ENCODE measurements at places on chromosomes 11 and 22. TPM values are rescaled to one million over a fixed set of nuclear protein-coding genes. Genes with fewer than 3 reads are reported as not detected.

DNA sequence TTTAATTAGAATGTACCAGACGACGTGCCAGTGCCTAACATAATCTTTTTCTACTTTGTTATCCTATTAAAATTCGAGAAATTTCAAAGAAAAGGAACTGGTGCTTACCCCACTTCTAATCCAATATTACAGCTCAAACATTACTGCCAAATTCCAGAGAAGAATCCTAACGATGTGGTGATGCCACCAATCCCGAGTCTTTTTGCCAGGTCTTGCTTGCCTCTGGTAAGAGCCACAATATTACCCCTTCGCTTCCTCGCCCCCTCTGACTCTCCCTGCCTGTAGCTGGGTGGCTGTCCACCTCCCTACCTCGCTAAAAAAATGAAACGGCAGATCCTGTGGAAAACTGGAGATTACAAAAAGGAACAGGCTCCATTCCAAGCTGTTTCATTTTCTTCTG is 49.4 kb upstream of the TBCEL start:
- no peak for DNase-seq
- no peak overlapping the region for H3K4me3 ChIP-seq
- no peak overlapping the region for H3K27ac ChIP-seq
- no peaks in the 10 kb centered on the region for H3K4me1 ChIP-seq
- no peaks in the 10 kb centered on the region for H3K27me3 ChIP-seq
- H3K36me3 ChIP-seq, result no peaks in the 10 kb centered on the region

DNA sequence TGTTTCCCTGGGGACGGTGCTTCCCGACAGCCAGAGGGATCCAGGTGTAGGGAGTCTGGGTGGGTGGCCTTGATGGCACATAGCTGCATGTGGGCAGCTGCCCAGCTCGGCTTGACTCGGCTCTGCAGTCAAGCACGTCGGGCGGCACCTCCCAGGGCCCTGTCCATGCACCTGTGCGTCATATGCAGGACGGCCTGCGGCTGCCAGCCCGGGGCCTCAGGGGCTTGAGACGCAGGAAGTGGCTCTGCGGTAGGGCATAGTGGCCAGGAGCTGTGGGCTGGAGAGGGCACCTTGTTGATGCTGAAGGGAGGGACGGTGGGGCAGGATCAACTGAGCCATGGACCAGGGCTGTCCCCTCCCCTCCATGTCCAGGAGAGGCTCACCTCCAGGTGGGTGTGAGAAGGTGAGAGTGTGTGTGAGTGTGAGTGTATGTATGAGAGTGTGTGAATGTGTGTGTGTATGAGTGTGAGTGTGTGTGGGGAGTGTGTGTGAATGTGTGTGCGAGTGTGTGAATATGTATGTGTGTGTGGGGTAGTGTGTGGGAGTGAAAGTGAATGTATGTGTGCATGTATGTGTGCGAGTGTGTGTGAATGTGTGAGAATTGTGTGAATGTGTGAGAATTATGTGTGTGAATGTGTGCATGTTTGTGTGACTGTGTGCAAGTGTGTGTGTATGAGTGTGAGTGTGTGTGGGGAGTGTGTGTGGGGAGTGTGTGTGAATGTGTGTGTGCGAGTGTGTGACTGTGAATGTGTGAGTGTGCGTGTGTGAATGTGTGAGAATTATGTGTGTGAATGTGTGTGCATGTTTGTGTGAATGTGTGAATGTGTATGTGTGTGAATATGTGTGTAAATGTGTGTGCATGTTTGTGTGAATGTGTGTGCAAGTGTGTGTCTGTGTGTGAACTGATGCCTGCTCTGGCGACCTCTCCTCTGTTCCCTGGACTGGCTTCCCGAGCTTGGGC is 5.7 kb upstream of the SUN2 start:
- no peak overlapping the region for H3K4me3 ChIP-seq
- no peaks in the 10 kb centered on the region for H3K27me3 ChIP-seq
- H3K4me1 ChIP-seq, result peaks cover 5% of the 10 kb centered on the region
- DNase-seq, result no peak
- no peaks in the 10 kb centered on the region for H3K36me3 ChIP-seq

GRCh38 chr11:133705074-133705648 is 140.2 kb downstream of the SPATA19 start:
- no peaks in the 10 kb centered on the region for H3K36me3 ChIP-seq
- H3K4me1 ChIP-seq, result no peaks in the 10 kb centered on the region
- no peak overlapping the region for H3K27ac ChIP-seq
- no peak for DNase-seq
- H3K4me3 ChIP-seq, result no peak overlapping the region

Gene H19
- 765 TPM for total RNA-seq

GRCh38 chr11:70951139-70951804 is 301.1 kb downstream of the SHANK2 start:
- no peak for DNase-seq
- H3K4me1 ChIP-seq, result no peaks in the 10 kb centered on the region
- no peaks in the 10 kb centered on the region for H3K27me3 ChIP-seq
- no peak overlapping the region for H3K27ac ChIP-seq
- H3K4me3 ChIP-seq, result no peak overlapping the region
- no peaks in the 10 kb centered on the region for H3K36me3 ChIP-seq

GRCh38 chr11:78074756-78075155 is 4.9 kb downstream of the NDUFC2 start:
- no peaks in the 10 kb centered on the region for H3K27me3 ChIP-seq
- H3K4me3 ChIP-seq, result no peak overlapping the region
- no peak overlapping the region for H3K27ac ChIP-seq
- H3K36me3 ChIP-seq, result no peaks in the 10 kb centered on the region

DNA sequence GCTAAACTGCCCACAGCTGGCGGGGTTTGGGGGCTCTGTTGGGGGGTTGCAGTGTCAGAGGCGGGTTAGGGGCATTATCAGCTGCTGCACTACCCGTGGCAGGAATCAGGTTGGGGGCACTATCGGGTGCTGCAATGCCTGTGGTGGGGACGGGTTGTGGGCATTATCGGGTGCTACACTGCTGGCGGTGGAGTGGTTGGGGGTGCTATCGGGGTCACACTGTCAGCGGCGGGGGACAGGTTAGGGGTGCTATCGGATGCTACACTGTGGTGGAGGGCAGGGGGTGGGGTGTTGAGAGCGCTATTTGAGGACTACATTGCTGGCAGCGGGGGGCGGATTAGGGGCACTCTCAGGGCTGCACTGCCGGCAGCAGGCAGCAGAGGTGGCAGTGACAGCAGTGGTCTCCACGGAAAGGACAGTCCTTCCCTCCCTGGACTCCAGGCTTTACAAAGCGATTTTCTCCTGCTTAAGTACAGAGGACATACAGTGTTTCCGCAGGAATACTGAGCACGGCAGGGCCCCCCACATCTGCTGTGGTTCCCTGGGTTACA is 119.5 kb upstream of the VPREB1 start:
- H3K27me3 ChIP-seq, result no peaks in the 10 kb centered on the region
- no peak overlapping the region for H3K27ac ChIP-seq
- H3K36me3 ChIP-seq, result no peaks in the 10 kb centered on the region

DNA sequence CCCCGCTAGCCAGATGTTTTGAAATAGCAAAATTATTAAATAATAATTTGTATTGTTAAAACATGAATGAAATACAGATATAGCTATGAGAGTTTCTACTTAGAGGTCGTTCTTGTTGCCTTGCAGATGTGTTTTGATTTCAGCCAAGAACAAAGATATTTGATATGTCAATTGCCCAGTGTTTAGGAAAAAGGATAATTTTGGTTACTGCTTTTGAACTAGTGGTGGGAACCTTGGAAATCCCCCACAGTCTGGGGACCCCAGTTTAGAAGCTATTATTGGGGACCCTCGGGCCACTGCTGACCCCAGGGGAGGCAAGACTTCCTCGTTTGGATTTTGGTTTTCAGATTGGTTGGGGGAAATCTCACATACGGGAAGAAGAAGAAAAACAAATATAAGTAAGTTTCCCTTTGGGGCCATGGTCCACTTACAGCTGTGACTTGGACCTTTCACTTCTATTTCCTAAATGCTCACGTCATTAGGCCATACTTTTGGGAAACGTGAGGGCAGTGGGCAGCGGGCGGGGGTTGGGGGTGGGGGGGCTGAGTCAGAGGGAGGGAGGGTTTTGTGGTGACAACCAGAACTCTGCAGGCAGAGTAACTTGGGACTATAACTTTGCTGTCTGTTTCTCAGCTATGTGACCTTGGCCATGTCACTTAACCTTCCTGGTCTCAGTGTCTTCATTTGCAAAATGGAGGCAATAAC is 37.0 kb downstream of the LDLRAD3 start:
- DNase-seq, result no peak
- H3K27ac ChIP-seq, result no peak overlapping the region
- H3K36me3 ChIP-seq, result no peaks in the 10 kb centered on the region
- no peaks in the 10 kb centered on the region for H3K27me3 ChIP-seq

GRCh38 chr22:26210334-26210733 is 41.1 kb downstream of the SEZ6L start:
- H3K27me3 ChIP-seq, result no peaks in the 10 kb centered on the region
- no peak overlapping the region for H3K4me3 ChIP-seq
- DNase-seq, result no peak
- no peaks in the 10 kb centered on the region for H3K36me3 ChIP-seq
- H3K4me1 ChIP-seq, result no peaks in the 10 kb centered on the region

DNA sequence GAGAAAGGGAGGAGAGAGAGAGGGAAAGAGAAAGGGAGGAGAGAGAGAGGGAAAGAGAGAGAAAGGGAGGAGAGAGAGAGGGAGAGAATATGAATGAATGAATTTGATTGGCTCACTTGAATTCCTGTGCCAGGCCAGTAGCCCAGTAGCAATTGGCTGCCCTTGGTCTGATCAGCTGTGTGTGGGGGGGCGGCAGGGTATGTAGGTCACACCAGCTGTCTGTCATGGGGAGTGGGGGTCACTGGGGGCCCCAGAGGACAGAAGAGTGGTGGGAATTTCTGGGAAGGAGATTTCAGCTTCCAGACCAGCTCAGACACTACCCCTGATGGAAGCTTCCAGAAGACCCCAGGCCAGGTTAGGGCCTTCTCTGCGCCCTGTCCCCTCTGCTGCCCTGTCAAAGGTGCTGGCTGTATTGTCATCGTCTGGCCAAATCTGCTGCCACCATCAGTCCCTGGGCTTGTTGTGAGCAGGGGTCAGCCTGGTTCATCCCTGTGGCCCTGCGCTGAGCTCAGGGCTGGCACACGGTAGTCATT is 21.1 kb downstream of the MPPED1 start:
- H3K27me3 ChIP-seq, result no peaks in the 10 kb centered on the region
- H3K36me3 ChIP-seq, result no peaks in the 10 kb centered on the region
- H3K4me3 ChIP-seq, result no peak overlapping the region

DNA sequence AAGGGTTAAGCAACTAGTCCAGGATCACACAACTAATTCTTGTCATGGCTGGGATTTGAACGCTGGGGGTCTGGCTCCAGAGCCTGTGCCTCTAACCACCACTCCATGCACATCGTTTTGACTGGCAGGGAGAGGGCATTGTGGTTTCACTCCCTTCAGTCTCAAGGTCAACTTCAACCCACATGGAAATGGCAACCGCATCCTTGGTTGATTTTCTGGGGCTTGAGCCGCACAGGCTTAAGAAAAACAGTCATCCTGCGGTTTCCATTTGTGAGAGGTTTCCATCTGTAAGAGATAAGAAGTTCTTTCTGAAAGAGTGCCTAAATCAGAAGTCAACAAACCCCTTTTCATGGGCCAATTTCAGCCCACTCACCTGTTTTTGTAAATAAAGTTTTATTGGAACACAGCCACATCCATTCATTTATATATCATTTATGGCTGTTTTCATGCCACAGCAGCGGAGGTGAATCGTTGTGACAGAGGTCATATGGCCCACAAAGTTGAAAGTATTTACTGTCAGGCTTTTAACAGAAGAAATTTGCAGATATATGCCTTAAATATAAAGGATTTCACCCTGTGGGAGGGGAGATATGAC is 65.7 kb downstream of the SGSM1 start:
- no peak for DNase-seq
- H3K4me1 ChIP-seq, result no peaks in the 10 kb centered on the region
- H3K36me3 ChIP-seq, result no peaks in the 10 kb centered on the region

GRCh38 chr11:84817998-84818397 is 809.1 kb downstream of the DLG2 start:
- no peak overlapping the region for H3K27ac ChIP-seq
- no peak for DNase-seq
- H3K36me3 ChIP-seq, result no peaks in the 10 kb centered on the region

DNA sequence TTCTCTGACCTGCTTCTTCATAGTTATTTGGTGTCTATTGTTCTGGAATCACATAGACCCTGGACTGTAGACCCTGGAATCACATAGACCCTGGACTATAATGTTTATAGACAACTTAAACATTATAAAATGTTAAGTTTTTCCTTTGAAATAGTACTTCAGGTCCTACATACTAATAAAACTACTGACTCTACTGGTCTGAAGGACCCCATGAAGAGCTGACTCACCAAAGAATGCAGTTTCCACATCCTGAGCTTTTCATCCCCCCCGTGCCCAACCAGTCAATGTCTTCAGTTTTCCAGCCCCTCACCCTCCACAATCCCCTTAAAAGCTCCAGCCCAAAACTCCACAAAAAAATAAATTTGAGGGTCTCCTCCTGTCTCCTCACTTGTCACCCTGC is 6.6 kb upstream of the PLEKHA7 start:
- no peaks in the 10 kb centered on the region for H3K36me3 ChIP-seq
- DNase-seq, result no peak
- no peak overlapping the region for H3K27ac ChIP-seq
- no peak overlapping the region for H3K4me3 ChIP-seq
- H3K4me1 ChIP-seq, result no peaks in the 10 kb centered on the region

DNA sequence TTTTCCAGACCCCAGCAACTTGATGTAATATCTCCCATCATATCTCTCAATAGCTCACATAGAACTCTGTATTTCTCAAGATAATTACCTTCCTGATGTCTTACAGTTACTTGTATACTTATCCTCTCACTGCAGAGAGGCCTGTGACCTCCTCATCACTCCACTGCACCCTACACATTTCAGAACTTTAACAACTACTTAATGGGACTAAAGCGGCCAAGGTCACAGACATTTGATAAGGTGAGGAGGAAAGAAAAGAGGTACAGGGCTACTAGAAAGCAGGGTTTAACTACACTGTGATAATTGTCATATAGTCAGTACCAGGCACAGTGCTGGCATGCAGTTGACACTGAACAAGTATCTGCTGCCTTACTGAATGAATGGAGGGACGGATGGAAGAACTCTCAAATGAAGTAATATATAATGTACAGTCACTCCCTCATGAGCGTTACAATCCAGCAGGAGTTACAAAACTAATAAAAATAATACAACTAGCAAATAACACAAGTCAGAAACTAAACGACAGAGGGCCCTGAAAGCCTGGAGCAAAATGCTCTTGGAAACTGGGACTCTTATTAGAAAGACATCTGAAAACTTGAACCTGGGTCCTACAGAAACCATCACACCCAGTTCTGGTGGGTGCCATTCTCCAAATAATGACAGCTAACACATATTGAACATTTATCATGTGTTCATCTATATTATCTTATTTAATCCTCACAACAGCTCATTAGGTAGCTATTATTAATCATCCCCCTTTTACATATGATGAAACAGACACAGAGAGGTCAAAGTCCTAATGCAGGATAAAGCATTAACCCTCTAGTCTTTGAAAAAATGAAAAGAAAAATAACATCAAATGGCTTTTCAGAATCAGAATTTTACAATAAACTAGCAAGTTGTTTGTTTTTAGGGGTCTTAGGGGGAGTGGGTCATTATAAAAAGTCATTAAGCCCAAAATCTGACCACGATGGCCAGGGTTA is 14.3 kb downstream of the PI4KA start:
- H3K27me3 ChIP-seq, result no peaks in the 10 kb centered on the region
- no peaks in the 10 kb centered on the region for H3K4me1 ChIP-seq
- no peak overlapping the region for H3K27ac ChIP-seq
- H3K4me3 ChIP-seq, result no peak overlapping the region
- DNase-seq, result no peak

Gene PHF21B
- total RNA-seq, result 10.7 TPM

All from ovary (tissue), 10 donors.